ENCODE measurements at places on chromosomes 6 and 20.

DNA sequence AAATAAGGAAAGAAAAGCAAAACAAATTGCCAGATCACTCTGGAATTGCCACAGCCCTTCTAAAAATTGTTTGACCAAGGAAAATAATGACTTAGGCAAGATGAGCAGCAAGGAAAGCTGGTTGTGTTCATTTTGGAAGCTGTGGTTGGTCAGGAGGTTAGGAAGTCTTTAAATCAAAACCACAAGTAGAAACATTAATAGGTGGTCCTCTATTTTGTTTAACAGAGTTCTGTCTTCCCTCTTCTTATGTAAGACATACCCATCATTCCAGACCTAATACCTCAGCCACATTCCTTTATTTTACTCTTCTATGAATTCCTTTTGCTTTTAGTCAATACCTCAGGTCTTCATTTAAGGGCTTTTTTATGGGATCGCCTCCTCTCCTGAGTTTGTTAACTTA is 422.2 kb upstream of the PLCB4 start:
- no peak for DNase-seq

DNA sequence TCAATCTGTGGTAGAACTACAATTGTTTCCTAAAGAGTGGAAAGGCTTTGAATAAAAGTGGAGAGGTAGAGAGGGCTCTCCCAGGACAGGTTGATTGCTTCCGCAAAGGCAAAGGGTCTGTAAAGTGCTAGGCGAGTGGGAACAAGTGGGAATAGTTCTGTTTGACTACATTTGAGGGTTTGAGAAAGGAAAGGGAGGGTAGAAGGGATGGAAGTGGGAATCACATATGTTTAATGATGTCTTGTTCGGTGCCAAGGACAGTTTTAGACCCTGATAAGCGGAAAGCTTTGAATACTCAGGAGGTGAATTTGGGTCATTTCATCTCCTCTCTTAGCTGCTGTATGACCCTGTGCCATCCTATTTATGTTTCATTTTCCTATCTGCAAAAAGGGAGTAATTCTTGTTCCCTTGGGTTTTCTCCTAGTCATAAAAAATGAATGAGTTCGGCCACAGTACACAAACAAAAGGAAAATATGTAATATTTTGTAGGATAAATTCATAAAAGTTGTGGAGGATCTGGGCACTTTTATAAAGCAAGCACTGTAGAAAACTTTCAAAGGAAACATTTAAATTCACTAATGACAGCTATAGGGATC is 1.7 kb upstream of the PIM1 start:
- no peak for DNase-seq

DNA sequence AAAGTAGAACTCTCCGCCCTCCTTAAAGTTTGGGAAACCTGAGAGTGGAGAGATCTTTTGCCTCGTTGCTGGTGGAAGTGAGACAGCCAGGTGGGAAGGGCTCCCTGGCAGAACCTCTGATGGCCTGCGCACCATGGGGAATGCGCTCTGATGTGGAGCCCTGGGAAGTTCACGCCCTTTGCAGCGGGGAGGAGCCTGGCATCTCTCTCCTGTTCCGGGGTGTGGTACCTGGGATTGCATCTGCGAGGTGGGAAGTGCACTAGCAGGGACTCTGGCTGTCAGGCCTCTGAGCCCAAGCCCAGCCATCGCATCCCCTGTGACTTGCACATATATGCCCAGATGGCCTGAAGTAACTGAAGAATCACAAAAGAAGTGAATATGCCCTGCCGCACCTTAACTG is 159.8 kb downstream of the AKAP7 start:
- DNase-seq = no peak

DNA sequence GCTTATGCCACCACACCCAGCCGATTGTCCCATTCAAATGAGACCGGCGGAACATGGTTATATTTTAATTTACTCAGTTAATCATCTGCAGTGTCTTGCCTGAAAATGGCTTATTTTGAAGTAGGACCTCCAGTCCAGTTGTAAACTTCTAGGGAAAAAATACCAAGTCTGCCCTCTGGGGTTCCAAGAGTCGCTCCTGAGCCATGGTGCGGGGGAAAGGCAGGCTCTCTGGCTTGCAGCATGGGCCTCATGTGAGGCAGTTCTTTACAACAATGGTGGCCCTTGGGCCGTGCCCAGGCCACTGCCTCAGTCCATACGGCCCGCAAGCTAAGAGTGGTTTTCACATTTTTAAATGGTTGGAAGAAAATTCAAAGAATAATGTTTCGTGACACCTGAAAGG is 62.7 kb upstream of the XRN2 start:
- DNase-seq = no peak

DNA sequence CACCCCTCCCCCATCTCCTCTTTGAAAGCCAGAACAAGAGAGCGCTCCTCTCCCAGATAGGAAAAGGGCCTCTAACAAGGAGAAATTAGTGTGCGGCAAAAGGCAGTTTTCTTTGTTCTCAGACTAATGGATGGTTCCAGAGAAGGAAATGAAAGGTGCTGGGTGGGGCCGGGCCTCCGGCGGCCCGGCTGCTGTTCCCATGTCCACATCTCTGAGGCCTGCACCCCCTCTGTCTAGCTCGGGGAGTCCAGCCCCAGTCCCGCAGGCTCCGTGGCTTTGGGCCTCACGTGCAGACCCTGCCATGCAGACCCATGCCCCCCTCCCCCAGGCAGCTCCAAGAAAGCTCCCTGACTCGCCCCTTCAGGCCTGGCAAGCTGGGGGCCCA is 35.8 kb upstream of the MRGBP start:
- no peak for DNase-seq

GRCh38 chr6:150788089-150788488 is 77.4 kb upstream of the MTHFD1L start:
- DNase-seq = no peak

- DNase-seq = no peak
These were observed 43.9 kb downstream of the BMP7 start for GRCh38 chr20:57222631-57222950.

GRCh38 chr6:97203343-97203742 is 79.7 kb downstream of the MMS22L start:
- no peak for DNase-seq

DNA sequence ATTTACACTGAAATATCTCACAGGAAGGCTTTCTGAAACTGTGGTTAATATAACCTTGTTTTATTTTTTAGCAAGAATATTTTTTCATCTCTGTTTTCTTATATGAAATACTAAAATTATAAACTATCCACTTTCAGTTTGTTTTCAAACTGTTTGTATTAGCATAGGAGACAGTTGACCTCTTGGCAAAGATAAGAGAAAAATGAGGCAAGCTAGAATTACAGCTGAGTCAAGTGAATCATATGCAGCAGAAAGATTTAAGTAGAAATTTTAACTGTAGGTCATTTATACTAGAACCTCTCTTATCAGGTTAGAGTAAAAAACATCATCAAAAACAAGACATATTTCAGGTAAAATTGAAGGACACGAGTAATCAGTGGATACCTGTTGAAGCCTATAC is 792.6 kb downstream of the PHF3 start:
- no peak for DNase-seq

DNA sequence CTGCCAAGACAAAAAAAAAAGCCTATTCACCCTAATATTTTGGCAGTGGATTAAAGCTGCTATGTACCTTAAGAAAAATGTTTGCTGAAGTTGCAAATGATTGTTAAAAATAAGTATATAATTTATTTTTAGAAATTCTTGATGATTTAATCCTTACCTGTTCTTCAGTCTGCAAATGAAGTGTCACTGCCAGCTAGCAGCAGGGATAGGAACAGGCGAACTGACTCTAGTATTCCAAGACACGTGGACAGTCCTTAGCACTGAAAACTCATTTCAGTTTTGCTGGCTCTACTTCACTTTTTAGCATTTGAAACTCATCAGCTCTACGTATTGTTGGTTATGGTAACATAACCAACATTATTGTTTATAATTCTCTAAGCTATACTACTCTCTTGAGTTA is 204.4 kb upstream of the ID4 start:
- no peak for DNase-seq

DNA sequence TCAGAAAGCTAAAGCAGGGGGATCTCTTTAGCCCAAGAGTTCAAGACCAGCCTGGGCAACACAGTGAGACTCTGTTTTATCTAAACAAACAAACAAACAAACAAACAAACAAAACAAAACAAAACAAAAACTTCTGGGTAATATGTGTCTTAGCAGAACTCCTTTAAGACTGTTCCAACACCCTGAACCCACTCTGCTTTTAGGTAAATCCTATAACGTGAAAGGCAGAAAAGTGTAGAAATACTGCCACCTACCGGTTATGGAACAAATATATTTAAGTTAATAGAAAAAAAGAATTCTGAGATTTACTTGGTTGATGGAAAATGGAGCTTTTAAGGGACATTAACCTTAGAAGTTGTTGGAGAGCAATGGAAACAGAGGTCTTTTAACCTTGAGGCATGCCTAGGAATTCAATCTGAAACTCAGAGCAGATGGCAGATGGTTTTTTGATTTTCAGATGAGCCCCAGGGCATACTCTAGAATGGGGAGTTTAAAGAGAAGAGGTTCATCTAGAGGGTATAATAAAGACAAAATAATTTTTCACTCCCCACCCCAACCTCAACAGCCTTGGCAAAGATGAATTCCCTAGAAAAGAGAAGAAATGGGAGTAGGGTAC is 38.5 kb downstream of the SOD2 start:
- no peak for DNase-seq

DNA sequence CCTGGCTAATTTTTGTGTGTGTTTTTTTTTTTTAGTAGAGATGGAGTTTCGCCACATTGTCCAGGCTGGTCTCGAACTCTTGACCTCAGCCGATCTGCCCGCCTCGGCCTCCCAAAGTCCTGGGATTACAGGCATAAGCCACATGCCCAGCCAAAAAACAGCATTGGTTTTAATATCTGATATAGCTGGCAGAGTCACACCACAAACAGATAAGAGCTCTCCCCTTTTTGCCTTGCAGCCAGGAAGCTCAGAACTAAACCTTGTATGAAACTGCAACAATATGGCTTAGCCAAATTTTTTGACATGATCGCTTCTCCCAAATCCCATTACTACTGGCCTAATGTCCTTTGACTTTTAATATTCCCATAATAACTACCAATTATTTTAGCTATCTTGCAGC is 4.9 kb downstream of the ACOT8 start:
- no peak for DNase-seq

DNA sequence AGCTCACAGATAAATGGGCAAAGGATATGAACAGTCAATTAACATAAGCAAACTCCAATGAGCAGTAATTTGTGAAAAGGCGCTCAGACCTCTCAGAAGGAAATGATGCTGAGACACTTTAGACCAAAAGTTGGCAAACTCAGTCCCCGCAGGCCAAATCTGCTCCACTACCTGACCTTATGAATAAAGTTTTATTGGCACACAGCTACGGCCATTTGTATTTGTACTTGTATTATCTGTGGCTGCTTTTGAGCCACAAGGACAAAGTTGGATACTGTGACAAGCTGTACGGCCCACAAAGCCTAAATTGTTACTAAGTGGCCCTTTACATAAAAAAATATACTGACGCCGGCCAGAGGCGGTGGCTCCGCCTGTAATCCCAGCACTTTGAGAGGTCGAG is 167.0 kb downstream of the PREX1 start:
- no peak for DNase-seq

DNA sequence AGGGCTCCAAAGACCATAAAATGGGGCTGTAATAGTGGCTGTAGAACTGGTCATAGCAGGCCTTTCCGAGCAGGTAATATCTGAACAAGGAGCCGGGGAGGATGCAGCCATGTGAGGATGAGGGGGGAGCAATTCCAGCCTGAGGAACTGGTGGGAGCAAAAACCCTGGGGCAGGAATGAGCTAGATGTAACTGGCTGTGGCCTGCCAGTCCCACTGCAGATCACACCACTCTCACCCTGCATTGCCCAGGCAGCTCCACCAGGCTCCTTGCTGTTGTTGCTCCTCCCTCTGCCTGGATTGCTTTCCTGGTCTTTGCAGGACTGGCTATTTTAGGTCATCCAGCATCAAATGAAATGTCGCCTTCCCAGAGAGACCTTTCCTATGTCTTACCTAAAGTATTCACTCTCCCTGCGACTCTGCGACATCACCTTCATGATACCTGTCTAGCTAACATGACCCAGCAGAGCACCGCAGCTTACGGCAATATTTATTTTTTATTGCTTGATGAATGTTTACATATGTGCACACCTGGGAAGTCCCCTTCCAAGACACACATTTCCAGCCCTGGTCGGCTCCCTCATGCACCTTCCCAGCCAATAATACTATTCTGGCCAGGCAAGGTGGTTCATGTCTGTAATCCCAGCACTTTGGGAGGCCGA is 2.4 kb upstream of the ZFP64 start:
- DNase-seq = no peak

DNA sequence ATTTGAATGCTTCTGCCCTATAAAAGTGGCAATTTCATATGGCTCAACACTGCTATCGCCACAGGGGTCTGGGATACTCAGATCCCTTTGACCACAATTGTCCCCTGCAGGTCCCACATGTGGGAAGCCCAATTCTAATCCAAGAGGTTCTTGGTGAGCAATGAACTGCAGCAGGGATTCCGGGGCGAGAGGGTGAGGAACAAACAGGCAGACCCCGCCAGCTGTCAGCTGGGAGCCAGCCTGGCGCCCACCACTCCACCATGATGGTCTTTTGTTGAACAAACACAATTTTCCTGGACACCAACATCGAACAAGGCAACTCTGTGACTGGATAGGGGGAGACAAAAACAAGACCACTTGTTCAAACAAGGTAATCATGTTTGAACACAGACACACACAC is 80.5 kb downstream of the TMEM242 start:
- DNase-seq = no peak

- no peak for DNase-seq
These were observed 233.8 kb downstream of the SIM1 start for GRCh38 chr6:100230953-100231316.

- DNase-seq = no peak
These were observed 107.2 kb upstream of the PLEKHG1 start for GRCh38 chr6:150492507-150492906.

DNA sequence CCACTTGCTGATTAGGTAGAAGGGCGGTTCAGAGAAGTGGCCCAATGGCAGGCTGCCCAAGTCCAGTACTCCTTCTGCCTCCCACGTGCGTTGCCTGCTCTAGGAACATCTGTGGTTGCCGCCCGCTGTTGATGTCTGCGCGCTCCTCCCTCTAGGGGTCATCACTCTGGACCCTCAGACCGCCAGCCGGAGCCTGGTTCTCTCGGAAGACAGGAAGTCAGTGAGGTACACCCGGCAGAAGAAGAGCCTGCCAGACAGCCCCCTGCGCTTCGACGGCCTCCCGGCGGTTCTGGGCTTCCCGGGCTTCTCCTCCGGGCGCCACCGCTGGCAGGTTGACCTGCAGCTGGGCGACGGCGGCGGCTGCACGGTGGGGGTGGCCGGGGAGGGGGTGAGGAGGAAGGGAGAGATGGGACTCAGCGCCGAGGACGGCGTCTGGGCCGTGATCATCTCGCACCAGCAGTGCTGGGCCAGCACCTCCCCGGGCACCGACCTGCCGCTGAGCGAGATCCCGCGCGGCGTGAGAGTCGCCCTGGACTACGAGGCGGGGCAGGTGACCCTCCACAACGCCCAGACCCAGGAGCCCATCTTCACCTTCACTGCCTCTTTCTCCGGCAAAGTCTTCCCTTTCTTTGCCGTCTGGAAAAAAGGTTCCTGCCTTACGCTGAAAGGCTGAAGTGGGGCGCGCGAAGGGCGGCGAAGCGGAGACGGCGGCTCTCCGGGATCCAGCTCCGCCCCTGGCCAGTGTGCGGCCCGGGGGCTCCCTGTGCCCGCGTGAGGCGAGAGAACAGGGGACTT is 8.5 kb downstream of the TRIM15 start:
- no peak for DNase-seq
